T-helper 9 cell (primary cell): ENCODE measurements at places on chromosomes 2 and 18.

- no peak for DNase-seq
Measured at GRCh38 chr2:74560591-74560990, 6.1 kb downstream of the DOK1 start.

DNA sequence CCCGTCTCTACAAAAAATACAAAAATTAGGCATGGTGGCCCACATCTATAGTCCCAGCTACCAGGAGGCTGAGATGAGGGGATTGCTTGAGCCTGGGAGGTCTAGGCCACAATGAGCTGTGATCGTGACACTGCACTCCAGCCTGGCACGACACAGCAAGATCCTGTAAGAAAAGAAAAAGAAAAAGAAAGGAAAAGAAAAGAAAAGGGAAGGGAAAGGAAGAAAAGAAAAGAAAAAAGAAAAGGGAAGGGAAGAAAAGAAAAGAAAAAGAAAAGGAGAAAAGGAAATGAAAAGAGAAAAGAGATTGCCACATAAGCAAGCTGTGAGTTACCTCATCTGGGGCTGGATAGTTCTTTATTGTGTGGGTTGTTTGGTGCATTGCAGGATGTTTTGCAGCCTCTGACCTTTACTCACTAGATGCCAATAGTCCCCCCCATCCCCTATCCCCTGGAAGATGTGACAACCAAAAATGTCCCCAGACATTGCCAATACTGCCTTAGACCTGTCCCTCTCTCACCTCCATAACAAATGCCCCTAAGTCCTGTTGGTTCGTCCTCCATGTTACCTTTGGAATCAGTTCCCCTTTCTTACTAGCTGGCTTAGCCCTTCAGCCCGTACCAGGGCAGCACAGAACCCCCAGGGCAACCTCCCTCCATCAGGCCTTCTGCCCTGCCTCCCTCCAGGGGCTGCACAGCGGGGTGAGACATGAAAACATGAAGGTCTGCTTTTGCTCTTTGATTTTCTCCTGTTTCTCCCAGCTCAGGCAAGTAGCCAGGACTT, 8.9 kb downstream of the ASPRV1 start:
- no peak for DNase-seq

DNA sequence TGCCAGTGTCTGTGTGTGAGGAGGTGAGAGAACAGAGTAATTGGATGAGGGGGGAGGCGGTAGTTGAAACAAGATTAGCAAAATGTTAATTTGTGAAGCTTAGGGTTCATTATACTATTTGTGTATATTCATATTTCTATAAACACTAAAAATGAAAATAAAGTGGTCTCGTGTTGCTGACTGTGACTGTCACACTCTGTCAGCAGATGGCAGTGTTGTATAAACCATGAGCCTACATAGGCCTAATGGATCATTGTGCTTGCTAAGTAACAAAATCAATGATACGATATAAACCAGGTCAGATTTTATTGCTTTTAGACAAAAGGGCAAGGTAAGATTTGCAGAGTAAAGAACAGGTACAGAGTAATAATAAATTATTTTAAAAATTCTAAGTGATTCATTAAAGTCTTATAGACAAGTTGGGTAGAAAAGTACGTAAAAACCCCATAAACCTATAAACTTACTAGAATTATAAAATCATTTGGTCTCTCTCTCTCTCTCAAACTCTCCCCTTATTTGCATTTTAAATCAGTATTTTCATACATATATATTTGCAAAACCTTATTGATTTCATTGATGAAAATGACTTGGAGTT, 182.7 kb downstream of the RPIA start:
- peak; percentile 3 for DNase-seq

DNA sequence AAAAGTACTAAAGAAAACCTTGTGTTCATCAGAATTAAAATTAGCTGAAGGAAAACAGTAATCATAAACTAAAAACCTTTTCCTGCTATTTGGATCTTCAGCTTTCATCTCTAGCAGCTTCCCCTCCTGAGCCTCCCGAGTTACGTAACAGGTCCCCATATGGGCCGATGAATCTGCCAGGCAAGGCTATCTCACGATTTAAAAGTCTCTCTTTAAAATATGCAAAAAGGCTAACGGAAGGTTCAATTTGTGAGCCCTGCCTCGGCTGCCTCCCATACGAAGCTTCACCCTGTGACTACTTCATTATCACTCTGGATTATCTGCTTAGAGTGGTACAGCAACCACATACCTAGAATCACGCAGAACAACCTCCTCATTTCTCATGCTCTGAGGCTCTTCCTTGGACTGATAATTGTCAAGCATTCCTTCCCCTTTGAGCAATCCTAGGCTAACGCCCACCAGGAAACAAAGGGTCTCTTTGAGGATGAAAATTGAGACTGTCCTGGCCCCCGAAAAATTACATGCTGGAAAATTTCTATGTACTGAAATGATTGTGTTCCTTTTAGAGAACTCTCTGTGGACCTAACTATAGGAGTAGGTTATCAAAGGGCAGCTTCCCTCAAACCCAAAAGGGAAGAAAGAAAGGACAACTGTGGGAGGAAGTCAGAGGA, 147.4 kb downstream of the ZEB2 start:
- no peak for DNase-seq

GRCh38 chr2:56981554-56981953, 797.8 kb downstream of the CCDC85A start:
- DNase-seq, result no peak

DNA sequence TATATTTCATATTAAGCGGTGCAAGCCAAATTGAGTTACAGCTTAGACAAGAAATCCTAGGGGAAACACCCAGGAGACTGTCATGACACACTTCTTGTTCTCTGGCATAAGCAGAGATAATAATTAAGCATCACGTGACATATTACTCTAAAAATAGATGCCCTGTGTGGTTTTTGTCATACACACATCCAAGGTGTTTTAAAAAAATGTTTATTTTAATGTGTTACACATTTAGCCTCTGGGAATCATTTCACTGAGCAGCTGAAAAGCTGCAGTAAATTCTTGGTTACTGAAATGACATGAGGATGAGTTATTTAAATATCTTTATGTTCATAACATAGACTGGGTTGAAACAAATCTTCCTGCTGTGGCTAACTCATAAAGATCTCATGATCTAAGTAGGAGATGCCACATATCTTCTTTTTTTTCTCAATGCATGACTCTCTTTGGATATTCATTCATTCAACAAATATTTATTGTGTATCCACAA, 38.0 kb upstream of the ERMN start:
- no peak for DNase-seq
